ENCODE measurements at places on chromosomes 7 and 10.

DNA sequence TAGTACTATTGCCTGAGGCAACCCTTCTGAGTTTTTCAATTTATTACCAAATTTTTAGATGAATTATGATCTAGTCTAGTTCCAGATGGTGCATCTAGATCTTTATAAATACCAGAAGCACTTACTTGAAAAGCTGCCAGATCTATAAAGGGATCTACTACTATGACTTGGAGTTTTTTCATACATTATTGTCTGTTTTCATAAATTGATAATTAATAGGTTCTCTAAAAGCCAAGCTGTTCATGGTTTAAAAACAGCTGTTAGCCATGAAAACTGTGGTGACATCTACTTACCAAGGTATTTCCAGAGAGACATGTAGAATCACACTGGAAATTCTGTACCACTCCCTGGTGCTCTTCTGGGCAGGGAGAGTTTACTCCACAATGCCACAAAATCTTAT is 786.5 kb upstream of the C7orf33 start:
- no peak for DNase-seq

DNA sequence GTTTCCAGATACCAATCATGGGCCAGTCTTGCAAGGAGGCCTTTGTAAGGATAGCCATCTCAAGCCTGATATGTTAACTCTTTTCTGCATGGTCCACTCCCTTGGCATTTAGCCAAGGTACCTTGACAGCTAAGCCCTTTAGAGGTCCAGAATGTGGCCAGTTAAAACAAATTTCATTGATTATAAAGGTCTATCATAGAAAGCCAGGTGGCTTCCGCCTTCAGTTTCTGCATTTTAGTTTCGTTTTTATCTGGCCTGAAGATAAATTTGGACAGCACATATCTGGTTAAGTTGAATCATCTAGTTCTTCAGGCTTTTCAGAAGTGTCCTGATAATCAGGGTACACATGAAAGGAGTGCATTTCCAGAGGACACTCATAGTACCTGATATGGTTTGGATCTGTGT is 30.7 kb downstream of the ANKIB1 start:
- DNase-seq, result no peak

DNA sequence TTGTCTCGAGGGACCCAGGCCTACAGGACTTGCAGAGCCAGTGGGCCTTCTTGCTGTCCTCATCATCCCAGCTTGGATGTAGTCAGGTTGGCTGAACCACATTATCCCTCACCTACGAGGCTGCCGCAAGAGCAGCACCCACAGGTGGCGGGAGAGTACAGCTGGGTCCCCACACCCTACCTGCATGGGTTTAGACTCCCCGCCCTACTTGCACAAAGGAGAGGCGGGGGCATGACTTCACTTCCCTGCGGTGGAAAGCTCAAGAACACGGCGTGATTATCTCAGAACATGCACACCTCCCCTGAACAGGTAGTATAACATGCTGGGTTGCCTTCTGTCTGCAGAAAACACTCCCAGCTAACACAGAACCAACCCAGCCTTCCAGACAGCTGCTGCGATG is 57.5 kb downstream of the CTBP2 start:
- no peak for DNase-seq

GRCh38 chr7:82578430-82578829 is 134.9 kb upstream of the CACNA2D1 start:
- no peak for DNase-seq

DNA sequence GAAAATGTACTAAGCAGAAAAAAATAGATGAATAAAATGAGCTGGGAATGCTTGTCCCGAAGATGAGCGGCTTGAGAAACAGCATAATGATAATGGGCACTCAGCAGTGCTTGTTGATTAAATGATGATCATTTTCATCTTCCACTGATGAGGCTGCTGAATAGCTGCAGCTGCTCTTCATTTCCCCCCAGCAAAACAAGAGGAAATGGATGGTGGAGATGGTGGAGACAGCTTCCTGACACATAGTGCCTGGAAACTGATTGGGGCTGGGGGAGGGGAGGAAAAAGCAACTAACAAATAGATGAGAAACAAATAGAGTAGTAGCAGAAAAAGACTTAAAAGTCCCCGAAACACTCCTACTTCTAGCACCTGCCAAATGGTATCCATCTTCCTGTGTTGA is 41.4 kb downstream of the MRC1 start:
- DNase-seq, result no peak

GRCh38 chr10:98041352-98042043 is 11.1 kb upstream of the CRTAC1 start:
- DNase-seq, result peak; percentile 5

- DNase-seq, result no peak
Measured at GRCh38 chr7:41796331-41796730, 93.4 kb upstream of the INHBA start.

- no peak for DNase-seq
Measured at GRCh38 chr7:122056977-122057376, 87.1 kb downstream of the AASS start.

GRCh38 chr7:129676017-129676897 is 64.7 kb downstream of the NRF1 start:
- no peak for DNase-seq

- no peak for DNase-seq
Measured at GRCh38 chr10:10213237-10213636, 804.4 kb upstream of the CELF2 start.

GRCh38 chr10:84424731-84425167 is 96.4 kb downstream of the CCSER2 start:
- DNase-seq, result peak; percentile 97

- DNase-seq, result no peak
Measured at GRCh38 chr7:5621776-5622175, 159.7 kb downstream of the RNF216 start.

- no peak for DNase-seq
Measured at GRCh38 chr10:57162231-57162630, 801.2 kb upstream of the ZWINT start.

GRCh38 chr10:31242902-31243301 is 76.1 kb upstream of the ZEB1 start:
- peak; percentile 85 for DNase-seq

- no peak for DNase-seq
Measured at GRCh38 chr10:117830787-117831212, 215.9 kb downstream of the RAB11FIP2 start.

- no peak for DNase-seq
Measured at GRCh38 chr7:89067048-89067447, 271.5 kb upstream of the TEX47 start.

GRCh38 chr10:114519306-114519669 is 115.0 kb upstream of the AFAP1L2 start:
- DNase-seq, result no peak
